ENCODE measurements at places on chromosomes 16 and 17.

GRCh38 chr17:59785091-59785799 lies 77.8 kb downstream of the VMP1 start:
- H3K4me3 ChIP-seq: no peak overlapping the region
- no peak for DNase-seq
- peaks cover 61% of the 10 kb centered on the region for H3K4me1 ChIP-seq
- H3K27ac ChIP-seq: peak overlapping the region; percentile 90
- H3K36me3 ChIP-seq: no peaks in the 10 kb centered on the region

- no peaks in the 10 kb centered on the region for H3K36me3 ChIP-seq
- DNase-seq: no peak
- no peak overlapping the region for H3K4me3 ChIP-seq
- H3K4me1 ChIP-seq: no peaks in the 10 kb centered on the region
Measured at GRCh38 chr17:82670661-82671450, 22.6 kb upstream of the WDR45B start.

DNA sequence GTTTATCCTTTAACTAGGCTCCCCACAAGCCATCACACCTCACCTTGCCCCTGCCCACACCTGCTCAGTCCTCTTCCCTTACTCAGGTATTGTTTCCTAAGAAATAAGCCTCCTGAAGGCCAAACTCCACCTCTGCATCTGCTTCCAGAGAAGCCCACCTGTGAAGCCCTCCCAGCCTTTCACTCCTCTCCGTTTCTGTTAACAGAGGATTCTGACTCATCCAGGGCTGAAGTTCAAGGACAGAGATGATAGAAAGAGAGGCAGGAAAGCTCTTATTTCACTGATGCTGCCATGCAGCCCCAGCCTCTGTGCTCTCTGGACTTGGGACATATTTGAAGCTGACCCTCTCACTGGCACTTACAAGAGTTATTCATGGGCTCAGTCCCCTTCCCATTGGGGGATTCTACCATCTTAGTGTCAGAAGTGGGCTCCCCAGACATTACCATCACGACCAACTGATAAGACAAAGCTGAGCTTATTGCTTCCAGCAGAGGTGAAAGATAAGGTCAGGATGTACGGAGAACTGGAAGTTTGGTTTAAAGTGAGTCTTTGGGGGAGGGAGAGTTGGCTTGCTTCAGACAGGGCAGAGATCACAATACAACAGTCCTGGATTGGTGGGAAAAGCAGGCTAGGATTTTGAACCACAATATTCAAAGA lies 35.3 kb upstream of the XYLT2 start:
- no peak overlapping the region for H3K27ac ChIP-seq
- H3K4me3 ChIP-seq: no peak overlapping the region
- peaks cover 25% of the 10 kb centered on the region for H3K27me3 ChIP-seq
- DNase-seq: no peak

- no peaks in the 10 kb centered on the region for H3K4me1 ChIP-seq
- DNase-seq: no peak
- H3K4me3 ChIP-seq: no peak overlapping the region
- H3K27ac ChIP-seq: no peak overlapping the region
- H3K27me3 ChIP-seq: no peaks in the 10 kb centered on the region
Measured at GRCh38 chr17:81998212-81998611, 20.8 kb downstream of the ASPSCR1 start.

DNA sequence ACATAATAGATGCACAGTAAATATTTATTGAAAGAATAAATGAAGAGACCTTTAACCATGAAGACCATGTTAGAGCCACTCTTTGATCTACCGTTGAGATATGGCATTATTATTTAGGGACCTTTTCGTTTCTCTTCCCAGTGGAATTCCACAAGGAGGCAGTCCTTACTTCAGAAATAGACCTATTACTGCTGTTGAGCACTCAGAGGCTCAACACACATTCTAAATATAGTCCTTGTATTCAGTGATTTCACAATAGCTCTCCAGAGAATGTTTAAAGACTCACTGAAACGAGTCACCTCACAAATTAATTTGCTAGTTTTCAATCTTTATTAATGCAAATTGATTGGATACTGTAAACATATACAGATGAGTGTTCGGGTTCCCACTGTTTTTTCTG lies 603.8 kb downstream of the CDH8 start:
- H3K27me3 ChIP-seq: no peaks in the 10 kb centered on the region
- no peaks in the 10 kb centered on the region for H3K36me3 ChIP-seq
- H3K4me1 ChIP-seq: no peaks in the 10 kb centered on the region
- no peak overlapping the region for H3K4me3 ChIP-seq
- no peak overlapping the region for H3K27ac ChIP-seq
- DNase-seq: no peak

GRCh38 chr16:50802961-50803360 lies 61.1 kb downstream of the CYLD start:
- DNase-seq: no peak
- no peak overlapping the region for H3K4me3 ChIP-seq
- H3K27ac ChIP-seq: no peak overlapping the region
- H3K4me1 ChIP-seq: peaks cover 14% of the 10 kb centered on the region

DNA sequence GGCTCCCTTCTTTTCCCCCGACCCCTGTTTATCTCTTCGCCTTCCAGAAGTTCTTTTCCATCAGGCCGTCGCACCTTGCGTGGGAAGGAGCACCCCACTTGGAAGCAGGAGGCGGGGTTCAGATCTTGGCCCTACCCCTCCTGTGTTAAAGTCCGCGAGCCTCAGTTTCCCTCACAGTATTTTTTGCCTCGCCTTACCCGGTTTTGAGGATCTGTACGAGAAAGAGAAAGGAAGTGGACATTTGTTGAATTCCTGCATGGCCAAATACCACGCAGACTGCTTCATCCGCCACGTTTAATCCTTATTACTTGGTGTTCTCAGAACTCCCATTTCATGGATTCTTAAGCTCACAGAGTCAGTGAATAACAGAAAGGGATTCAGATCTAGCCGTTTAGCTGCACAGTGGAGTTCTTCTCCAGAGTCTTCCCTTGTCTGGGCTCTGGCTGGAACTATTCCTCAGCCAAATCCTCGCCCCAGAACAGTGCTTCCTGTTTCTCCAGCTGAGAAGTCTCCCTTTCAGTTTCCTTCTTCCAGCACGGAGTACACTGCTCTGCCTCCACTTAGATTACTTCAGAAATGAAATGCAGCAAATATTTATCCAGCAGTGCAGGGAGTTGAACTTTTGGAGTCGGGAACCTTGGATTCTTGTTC lies 590 bp downstream of the TMEM219 start:
- DNase-seq: no peak
- H3K36me3 ChIP-seq: peaks cover 5% of the 10 kb centered on the region
- H3K4me3 ChIP-seq: peak overlapping the region; percentile 88
- H3K4me1 ChIP-seq: peaks cover 21% of the 10 kb centered on the region
- H3K27me3 ChIP-seq: no peaks in the 10 kb centered on the region

GRCh38 chr16:20612551-20613480 lies 36.6 kb upstream of the ACSM2B start:
- H3K27me3 ChIP-seq: no peaks in the 10 kb centered on the region
- no peaks in the 10 kb centered on the region for H3K4me1 ChIP-seq
- no peak for DNase-seq
- H3K27ac ChIP-seq: no peak overlapping the region

DNA sequence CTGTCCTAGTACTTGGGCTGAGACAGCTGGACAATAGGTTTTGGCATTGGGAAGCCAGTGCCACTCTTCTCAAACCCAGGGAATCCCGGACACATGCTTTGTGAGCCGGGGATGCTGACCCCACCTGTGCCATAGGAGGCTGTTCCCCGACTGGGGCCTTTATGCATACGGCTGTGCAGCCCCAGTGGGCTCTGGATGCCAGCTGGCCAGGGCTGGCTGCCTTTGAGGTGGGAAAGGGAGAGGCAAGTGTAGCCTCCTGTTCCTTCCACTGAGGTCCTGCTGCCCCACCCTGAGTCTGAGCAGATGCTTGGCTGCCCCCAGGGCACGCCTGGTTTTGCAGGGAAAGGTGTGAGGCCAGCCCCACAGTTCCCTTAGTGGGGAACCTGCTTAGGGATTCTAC lies 105.7 kb downstream of the CCDC182 start:
- H3K36me3 ChIP-seq: peaks cover 100% of the 10 kb centered on the region
- H3K4me1 ChIP-seq: no peaks in the 10 kb centered on the region
- DNase-seq: no peak

DNA sequence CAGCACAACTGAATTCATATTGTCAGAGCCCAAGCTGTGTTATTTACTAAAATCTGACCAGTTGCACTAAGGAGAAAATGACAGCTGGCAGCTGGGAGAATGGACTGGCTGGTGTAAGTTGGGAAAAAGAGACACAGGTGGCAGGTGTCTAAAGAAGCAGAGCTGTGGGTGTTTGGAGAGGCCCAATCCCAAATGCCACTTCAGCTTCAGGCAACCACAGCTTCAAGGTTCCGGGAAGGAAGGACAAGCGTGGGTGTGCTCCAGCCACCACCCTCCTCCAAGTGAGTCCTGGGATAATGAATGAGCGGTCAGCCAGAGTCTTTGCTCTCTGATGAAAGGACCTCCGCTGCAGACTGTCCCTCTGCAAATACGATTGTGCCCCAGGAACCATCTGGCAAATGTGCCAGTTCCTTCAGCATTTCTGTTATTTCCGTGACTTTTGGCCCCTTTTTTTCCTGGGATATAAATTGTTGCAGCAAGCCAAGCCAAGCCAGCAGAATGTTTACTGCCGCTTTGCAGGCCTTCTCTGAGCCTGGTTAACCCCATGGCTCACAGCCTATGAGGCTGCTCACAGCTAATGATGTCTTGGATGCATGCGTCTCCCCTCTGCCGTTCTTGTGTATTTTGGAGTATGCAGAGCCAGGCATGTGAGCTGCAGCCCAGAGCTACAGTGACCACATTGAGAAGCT lies 9.5 kb upstream of the RHBDL3 start:
- H3K27ac ChIP-seq: no peak overlapping the region
- peaks cover 4% of the 10 kb centered on the region for H3K27me3 ChIP-seq
- no peaks in the 10 kb centered on the region for H3K36me3 ChIP-seq
- no peak for DNase-seq
- no peaks in the 10 kb centered on the region for H3K4me1 ChIP-seq

DNA sequence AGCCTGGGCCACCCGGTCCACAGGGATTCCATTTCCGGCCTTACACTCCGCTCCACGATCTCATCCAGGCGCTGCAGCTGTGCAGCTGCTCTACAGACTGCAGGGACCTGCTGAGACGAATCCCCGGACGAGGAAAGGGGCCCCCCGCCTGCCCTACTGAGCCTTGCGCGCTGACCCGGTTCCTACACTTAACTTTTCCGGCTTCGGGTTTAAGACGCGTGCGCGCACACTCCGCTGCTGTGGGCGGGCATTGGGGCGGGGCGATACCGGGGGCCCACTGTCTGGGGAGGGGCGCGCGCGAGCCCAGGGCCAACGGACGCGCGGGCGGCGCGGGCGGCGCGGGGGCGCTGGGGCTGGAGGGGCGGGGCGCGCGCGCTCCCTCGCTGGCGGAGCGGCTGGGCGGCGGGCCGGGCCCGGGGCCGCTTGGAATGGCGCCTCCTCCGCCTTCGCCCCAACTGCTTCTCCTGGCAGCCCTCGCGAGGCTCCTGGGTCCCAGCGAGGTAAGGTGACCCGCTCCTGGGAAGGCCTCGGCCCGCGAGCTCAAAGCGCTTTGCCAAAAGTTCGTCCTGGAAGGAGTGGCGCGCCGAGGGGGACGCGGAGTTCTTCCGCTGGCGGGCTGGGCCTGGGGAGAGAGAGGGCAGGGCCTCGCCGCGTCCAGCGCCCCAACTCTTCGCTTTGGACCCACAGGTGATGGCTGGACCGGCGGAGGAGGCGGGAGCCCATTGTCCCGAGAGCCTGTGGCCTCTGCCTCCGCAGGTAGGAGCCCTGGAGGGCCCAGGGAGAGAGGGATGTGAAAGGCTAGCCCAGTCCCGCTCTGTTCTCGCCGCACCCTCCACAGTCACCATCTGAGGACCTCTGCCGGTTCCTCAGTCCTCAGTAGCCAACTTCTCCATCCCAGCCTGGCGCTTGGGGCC lies at the start of gene TP53I13:
TSS of gene TP53I13 (plus strand) at position 371 of the 914 bp plus-strand sequence. CDS start at position 429, 58 bp downstream.
- DNase-seq: peak; percentile 95
- peaks cover 54% of the 10 kb centered on the region for H3K4me1 ChIP-seq
- H3K27me3 ChIP-seq: peaks cover 9% of the 10 kb centered on the region
- peaks cover 19% of the 10 kb centered on the region for H3K36me3 ChIP-seq
- peak within 1 kb of the TSS; percentile 84 for H3K4me3 ChIP-seq

DNA sequence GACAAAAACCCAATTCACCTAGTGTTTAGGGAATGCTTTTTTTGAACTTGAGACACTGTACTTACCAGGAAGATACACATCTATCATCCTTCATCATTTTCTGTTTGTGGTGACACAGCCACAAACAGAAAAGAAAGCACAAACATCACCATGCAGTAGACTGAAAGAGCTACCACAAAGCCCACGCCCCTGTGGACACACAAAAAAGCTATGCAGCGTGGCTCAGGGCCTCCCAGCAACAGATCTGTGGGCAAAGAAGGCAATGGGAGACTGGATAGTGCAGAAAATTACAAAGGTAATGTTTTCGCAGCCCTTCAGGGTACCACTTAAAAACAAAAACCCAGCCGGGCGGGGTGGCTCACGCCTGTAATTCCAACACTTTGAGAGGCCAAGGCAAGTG lies 9.6 kb downstream of the COTL1 start:
- H3K4me3 ChIP-seq: no peak overlapping the region
- H3K4me1 ChIP-seq: no peaks in the 10 kb centered on the region
- DNase-seq: no peak

- peaks cover 5% of the 10 kb centered on the region for H3K36me3 ChIP-seq
- H3K4me3 ChIP-seq: no peak overlapping the region
- H3K4me1 ChIP-seq: peaks cover 20% of the 10 kb centered on the region
- no peak overlapping the region for H3K27ac ChIP-seq
Measured at GRCh38 chr17:43018932-43019331, 3.3 kb downstream of the VAT1 start.

- no peak overlapping the region for H3K4me3 ChIP-seq
- DNase-seq: no peak
- no peak overlapping the region for H3K27ac ChIP-seq
- H3K27me3 ChIP-seq: peaks cover 4% of the 10 kb centered on the region
- H3K4me1 ChIP-seq: no peaks in the 10 kb centered on the region
- no peaks in the 10 kb centered on the region for H3K36me3 ChIP-seq
Measured at GRCh38 chr16:19348578-19349315, 63.2 kb downstream of the CLEC19A start.

DNA sequence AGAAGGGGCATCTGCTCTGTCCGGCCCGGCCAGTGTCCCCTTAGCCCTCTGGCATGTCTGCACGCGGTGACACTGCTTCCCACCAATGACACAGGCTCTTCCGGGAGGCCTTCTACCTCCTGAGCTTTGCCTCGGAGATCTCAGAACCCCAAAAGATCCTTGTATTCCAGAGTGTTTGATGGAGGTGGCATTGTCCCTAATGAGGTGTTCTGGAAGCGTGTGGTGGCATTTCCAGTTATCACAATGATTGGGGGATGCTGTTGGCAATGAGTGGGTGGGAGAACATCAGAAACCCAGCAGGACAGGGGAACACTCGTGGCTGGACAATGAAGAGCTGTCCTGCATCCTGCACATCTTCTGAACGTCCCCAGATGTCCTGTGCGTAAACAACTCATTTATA lies 198.0 kb downstream of the XYLT1 start:
- DNase-seq: no peak
- no peaks in the 10 kb centered on the region for H3K4me1 ChIP-seq
- no peak overlapping the region for H3K4me3 ChIP-seq
- no peak overlapping the region for H3K27ac ChIP-seq
- H3K36me3 ChIP-seq: no peaks in the 10 kb centered on the region

GRCh38 chr17:13477180-13477611 lies 124.5 kb downstream of the HS3ST3A1 start:
- no peak overlapping the region for H3K4me3 ChIP-seq
- H3K36me3 ChIP-seq: no peaks in the 10 kb centered on the region
- no peak for DNase-seq
- H3K27ac ChIP-seq: no peak overlapping the region

GRCh38 chr17:77622647-77623046 lies 335.9 kb upstream of the TNRC6C start:
- no peak for DNase-seq
- no peaks in the 10 kb centered on the region for H3K36me3 ChIP-seq
- no peak overlapping the region for H3K4me3 ChIP-seq
- H3K27me3 ChIP-seq: no peaks in the 10 kb centered on the region

Data from DND-41 (cell line).